ENCODE measurements at places on chromosomes 5 and 9.

DNA sequence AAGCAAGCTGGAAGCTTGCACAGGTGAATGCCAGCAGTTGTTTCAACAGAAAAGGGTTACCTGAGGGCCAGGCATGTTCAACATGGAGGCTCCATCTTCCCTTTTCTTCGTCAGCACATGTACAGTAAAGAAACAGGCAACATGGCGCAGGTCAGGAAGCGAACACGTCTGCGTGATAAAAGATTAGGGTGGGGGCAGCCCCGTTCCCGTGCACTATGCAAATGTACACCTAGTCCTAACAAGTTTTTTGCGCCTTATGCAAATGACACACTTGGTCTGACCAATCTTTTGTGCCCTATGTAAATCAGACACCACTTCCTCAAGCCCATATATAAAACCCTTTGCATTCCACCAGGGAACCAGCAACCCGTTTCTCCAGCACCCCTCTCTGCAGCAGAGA is 452.1 kb upstream of the PTPRD start:
- DNase-seq: no peak

GRCh38 chr5:54745599-54745998 is 228.0 kb downstream of the SNX18 start:
- DNase-seq: no peak

DNA sequence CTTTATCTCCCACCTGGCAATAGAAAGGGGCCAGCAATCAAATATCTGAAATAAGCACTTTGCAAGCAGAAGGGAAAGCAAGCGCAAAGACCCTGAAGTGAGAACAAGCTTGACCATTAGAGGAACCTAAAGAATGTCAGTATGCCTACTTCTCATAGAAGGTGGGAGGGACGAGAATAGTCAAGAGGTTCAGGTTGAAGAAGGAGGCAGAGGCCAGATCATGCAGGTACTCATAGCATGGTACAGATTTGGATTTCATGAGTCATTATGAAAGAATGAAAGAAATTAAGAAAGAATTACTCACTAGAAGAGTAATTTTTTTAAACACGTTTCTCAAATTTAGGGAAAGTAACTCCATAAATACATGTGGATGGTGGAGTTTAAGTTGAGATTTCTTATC is 33.7 kb downstream of the MCTP1 start:
- no peak for DNase-seq

GRCh38 chr5:14337593-14337992 is 194.5 kb downstream of the TRIO start:
- DNase-seq: no peak

GRCh38 chr9:137055385-137056364 is 1.8 kb upstream of the ENTPD2 start:
- DNase-seq: no peak

DNA sequence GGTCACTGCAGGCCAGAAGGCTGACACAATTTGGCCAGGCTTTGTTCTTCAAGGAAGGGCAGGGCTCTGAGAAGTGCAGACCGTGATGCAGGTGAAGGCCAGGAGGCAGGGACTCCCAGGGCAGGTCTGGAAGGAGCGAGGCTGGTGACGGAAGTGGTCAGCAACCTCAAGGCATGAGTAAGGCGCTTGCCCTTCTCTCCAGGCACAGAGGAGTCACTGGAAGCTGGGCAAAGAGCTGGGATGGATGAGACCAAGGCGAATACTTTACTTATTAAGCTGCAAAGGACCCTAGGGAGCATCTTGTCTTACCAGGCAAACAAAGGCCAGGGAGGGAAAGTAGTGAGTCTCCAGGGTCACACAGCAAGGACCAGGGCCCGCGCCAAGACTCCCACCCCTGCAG is 18.6 kb downstream of the IRF1 start:
- no peak for DNase-seq

DNA sequence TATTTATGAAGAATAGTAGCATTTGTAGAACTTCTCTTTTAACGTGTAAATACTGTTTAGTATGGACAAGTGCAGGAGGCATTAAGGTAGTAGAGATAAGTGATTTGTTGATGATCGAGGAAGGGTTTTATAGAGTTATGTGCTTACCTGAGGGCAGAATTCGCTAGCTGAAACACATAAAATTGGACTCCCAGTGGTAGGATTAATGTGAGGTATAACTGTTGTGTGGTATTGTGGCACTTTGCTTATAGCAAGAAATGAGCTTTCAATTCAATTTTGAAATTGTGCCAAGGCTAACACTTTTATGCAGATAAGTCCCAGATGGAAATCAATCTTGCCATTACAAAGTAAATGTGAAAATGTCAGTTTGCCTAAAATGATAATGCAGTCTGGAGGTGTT is 1.2 kb downstream of the AP3S1 start:
- peak; percentile 39 for DNase-seq

DNA sequence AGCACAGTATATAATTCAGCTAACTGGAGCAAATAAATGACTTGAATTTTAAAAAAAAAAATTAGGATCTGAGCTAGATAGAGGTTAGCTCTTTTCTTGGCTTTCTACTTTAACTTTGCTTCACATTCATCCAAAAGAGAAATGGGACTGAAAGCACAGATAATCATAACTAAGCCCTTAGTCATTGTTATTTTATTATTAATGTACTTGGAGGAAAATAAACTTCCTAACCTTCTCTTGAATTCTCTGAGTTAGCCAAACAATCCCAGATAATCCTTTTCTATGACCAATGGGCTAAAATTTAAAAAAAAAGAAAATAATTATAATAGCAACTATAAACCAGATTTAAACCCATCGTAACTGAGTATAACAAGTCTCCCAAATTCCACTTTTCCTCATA is 57.6 kb upstream of the RASA1 start:
- DNase-seq: no peak

GRCh38 chr9:128106181-128106939 is 21.2 kb downstream of the PTGES2 start:
- DNase-seq: no peak

GRCh38 chr5:93894601-93895354 is 153.4 kb upstream of the POU5F2 start:
- DNase-seq: no peak

DNA sequence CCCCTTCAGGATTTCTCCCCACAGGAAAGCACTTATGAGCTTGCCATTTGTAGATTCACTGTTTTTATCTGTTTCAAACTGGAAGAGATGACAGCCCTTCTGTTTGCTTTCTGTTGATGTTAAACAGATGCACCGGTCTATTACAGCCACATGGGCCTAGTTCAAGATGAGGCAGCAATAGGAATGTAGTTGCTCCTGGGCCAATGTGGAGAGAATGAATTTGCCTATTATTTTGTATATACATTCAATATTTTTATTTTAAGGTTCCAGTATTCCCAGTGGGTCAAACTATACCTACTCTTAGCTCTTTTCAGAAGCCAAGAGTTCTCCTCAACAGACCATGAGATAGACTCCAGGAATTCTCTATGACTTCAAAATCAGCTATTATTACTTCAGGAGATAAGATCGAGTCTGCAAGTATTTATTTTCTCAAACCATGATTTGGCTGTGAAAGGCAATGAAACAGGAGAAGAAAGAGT is 461.6 kb downstream of the RASEF start:
- DNase-seq: no peak

DNA sequence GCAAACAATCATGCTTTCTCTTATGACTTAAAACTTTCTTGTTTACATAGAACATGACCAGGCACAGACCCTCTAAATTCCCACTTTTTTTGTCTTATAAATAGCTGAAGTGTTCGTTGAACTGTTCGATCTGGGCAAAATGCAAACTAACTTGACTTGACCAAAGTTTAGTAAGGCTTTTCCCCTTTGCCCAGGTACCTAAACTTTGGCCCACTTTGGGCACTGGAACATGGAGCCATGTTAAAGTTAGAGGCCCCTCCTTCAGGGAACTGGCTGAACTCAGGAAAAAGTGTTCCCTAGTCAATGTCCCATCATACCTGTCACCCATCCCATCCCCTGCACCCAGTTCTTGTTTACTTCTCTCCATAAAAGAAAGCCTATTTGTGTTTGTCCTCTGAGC is 9.4 kb upstream of the AMACR start:
- no peak for DNase-seq

DNA sequence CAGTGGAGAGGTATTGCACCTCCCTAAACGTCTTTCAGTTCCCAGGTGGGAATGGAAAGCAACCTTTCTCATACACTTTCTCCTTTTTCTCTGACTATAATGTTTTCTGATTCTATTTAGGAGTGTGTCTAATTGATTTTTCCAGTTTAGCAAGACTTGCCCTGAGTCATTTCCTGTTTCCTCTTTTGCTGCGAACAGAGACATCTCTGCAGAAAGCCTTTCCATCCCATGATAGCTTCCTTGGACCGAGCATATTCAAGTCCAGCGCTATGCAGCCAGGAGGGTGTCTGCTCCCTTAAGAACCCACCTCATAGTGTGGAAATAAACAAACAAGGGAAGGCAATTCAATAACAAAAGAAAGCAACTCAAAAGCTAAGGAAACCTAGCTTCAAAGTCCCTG is 60.0 kb upstream of the CDH6 start:
- no peak for DNase-seq

- DNase-seq: no peak
Measured at GRCh38 chr5:143652108-143652700, 159.8 kb upstream of the HMHB1 start.

- DNase-seq: no peak
Measured at GRCh38 chr9:134370213-134370492, 43.9 kb downstream of the RXRA start.

DNA sequence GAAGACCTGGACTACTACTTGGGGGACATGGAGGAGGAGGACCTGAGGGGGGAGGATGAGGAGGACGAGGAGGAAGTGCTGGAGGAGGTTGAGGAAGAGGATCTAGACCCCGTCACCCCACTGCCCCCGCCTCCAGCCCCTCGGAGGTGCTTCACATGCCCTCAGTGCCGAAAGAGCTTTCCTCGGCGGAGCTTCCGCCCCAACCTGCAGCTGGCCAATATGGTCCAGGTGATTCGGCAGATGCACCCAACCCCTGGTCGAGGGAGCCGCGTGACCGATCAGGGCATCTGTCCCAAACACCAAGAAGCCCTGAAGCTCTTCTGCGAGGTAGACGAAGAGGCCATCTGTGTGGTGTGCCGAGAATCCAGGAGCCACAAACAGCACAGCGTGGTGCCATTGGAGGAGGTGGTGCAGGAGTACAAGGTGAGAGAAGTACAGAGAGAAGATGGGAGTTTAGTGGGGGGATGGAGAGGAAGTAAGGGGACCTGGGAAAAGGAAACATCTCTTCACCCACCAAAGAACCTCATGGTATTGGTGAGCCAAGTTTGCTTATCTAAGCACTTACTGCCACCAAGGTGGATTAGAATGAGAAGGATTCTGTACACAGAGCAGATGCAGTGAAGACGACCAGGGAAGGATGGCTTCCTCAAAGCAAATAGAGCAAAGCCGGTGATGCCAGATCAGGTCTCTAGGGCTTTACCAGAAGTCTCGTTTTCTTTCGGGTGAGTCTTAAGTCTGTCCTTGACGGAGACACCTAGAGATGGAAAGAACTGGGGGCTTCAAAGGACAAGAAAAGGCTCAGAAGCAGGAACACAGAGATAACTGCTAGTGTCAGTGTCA is 1.5 kb downstream of the TRIM41 start:
- DNase-seq: no peak

- DNase-seq: no peak
Measured at GRCh38 chr5:6394429-6395101, 16.2 kb upstream of the MED10 start.

Measured in hematopoietic multipotent progenitor cell treated with erythropoietin and hydrocortisone succinate and interleukin-3 and kit ligand, for 8 days (in vitro differentiated cells).